Hair follicular keratinocyte (primary cell): ENCODE measurements at places on chromosomes 13 and 19. TPM values are rescaled to one million over a fixed set of nuclear protein-coding genes. Genes with fewer than 3 reads are reported as not detected.

The ZNF536 gene
- total RNA-seq: not detected in 2 replicates

The KLK7 gene
- 2.9 and 3.5 TPM in 2 replicates for total RNA-seq

The FXYD3 gene
- total RNA-seq: 194 and 479 TPM in 2 replicates

The OLFM4 gene
- total RNA-seq: not detected in 2 replicates

The CPAMD8 gene
- 2.1 and 3.7 TPM in 2 replicates for total RNA-seq

The OVOL3 gene
- not detected in 2 replicates for total RNA-seq

The PSG11 gene
- total RNA-seq: not detected in 2 replicates

The GARIN5A gene
- 0.23 and 0.78 TPM in 2 replicates for total RNA-seq

The SERTM1 gene
- total RNA-seq: not detected in 2 replicates

The FAM216B gene
- total RNA-seq: not detected in 2 replicates

The OR7A5 gene
- not detected in 2 replicates for total RNA-seq

The TMEM150B gene
- total RNA-seq: not detected in 2 replicates

The LILRB1 gene
- not detected in 2 replicates for total RNA-seq
